ENCODE measurements at places on chromosomes 13 and 19.

GRCh38 chr13:112692104-112692503 is 2.3 kb downstream of the ATP11A start:
- DNase-seq = no peak

GRCh38 chr13:97026531-97027161 is 32.4 kb upstream of the OXGR1 start:
- no peak for DNase-seq

- peak; percentile 64 for DNase-seq
These were observed 305.1 kb downstream of the ITGBL1 start for GRCh38 chr13:101757446-101758039.

- peak; percentile 50 for DNase-seq
These were observed 4.0 kb downstream of the SYT5 start for GRCh38 chr19:55176076-55176475.

DNA sequence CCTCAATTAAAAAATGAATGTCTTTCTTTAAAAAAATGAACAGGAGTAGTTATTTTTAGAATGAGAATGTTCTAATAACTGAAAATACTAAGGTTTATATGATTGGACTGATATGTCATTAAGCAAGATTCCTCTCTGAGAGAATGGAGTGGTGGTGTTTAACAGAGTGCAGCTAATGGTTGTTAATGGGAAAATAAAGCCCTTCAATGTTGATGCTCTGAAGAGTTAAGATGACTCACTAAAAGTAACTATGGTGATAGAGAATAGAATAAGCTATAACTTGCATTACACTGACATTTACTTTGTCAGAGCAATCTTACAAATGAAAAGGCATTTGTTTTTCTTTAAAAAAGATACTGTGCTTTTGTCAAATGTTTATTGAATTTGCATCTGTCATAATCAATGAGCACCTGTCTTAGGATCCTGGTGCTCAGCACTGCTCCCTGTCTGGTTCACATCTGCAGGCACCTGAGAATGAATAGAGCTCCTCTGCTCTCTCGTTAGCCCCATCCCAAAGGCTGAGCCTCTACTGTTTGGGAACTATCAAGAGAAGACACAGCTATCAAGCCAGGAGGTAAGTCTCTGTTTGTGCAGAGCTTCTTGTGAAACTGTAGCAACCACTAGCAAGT is 15.1 kb downstream of the PABPC3 start:
- DNase-seq = no peak

DNA sequence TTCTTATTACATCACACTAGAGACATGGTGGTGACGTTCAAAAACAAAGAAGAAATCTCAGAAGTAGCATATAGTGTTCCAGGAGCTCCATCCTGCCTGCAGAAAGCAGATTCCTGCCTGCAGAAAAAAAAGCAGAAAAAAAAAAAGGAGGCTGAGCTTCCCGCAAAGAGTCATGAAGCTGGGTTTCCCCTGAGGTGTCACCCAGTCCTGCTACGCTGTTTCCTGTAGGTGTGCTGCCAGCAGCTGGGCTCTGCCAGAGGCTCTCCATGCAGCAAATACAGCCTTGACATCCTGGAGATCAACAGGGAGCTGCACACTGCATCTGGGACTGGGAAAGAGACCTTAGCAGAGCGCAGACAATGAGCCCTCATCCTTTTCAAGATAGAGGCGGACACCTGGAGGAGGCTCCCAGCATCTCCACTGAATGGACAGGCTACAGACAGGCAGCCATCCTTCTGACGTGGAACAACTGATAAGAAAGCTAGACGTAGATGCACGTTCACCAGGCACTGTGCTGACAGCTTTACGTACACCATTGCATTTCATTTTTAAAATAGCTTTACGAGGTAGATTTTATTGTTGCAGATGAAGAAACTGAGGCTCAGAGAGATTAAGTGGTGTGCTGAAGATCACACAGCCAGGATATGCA is 350.9 kb downstream of the FOXO1 start:
- DNase-seq = no peak

- DNase-seq = peak; percentile 49
These were observed at the start of gene CNN1 for GRCh38 chr19:11538232-11539036. Gene CNN1, plus strand, starts transcription at chr19:11538851. Its CDS starts 77 bp downstream, at chr19:11538928.

DNA sequence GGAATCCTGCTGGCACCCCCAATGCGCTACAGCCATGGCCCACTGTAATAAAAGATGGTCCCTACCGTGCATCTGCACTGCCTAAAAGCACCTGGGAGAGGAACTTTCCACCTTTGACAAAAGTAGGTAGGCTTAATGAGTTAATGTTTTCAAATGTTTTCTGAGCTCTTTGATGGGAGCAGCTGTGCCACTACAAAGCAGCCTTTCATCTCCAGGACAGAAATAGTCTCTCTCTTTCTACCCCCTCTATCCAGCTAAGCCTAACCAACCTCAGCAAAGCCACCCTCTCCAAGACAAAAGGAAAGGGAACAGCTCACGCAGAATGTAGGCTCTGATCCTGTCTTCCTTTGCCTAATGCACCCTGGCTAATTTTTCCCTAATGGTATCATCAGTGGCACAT is 560.2 kb downstream of the UQCRFS1 start:
- DNase-seq = no peak

DNA sequence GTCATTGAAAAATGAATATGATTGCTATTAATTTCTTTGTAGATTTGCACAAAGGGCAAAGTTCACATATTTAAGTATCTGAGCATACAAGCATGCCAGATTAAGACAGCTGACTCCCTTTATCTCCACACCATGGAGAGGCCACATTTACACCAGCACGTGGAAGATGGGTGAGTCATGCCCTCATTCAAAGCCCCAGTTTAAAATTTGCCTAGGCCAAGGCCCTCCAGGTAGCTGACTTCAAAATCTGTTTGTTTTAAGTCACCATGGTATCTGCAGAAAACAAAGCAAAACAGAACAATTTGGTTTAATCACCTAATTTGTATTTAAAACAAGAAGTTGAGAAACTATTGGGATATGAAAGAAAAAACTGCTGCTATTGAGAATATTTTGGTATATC is 109.2 kb downstream of the ESD start:
- DNase-seq = peak; percentile 88

DNA sequence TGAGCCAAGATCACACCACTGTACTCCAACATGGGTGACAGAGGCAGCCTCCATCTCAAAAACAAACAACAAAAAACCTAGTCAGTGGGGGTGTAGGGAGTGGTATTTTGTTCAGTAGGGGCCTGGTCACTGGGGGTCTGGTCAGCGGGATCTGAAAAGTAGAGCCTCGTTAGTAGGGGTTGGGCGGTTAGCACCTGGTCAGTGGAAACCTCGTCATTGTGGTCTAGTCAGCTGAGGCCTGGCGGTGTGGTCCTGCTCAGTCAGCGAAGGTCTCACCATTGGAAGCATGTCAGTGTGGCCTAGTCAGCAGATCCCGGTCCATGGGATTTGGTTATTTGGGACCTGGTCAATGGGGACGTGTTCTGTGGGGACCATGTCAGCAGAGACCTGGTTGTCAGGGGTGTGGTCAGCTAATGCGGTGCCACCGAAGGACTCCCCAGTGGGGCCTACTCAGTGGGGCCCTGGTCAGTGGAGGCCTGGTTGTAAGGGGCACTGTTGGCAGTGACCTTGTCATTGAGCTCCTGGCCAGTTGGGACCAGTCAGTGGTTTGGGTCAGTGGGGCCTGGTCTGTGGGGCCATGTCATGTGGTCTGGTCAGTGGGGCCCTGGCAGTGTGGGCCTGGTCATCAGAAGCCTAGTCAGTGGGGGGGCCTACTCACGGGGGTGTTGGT is 63.0 kb upstream of the TPM4 start:
- no peak for DNase-seq
